ENCODE measurements at places on chromosomes 6 and 20.

DNA sequence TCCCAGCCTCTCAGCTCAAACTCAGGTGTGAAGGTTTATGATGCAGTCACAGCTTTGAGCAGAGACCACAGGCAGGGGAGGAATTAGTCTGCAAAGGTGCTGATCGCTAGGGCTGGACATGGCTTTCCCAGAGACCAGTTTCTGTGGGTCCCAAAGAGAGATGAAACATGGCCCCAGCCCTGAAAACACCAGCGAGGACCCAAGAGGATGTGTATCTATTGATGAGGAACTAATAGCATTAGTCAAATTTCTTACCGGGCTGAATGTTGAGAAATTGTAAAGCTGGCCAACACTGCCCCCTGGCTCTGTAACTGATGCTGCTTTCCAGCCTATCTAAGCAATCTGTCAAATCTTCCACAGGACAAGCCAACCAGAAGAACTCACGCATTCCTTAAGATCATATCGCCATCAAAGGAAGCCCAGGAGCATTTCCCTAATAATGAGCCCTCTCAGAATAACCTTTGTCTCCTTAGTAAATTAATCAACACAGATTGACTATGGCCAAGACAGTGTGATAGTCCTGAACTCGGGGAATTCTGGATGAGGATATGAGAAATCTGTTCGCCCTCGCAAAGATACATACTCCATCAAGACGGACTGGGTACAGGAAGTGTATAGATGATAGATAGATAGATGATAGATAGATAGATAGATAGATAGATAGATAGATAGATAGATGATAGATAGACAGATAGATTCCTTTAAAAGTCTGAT is 7.8 kb upstream of the ACSS1 start:
- peak; percentile 49 for DNase-seq

DNA sequence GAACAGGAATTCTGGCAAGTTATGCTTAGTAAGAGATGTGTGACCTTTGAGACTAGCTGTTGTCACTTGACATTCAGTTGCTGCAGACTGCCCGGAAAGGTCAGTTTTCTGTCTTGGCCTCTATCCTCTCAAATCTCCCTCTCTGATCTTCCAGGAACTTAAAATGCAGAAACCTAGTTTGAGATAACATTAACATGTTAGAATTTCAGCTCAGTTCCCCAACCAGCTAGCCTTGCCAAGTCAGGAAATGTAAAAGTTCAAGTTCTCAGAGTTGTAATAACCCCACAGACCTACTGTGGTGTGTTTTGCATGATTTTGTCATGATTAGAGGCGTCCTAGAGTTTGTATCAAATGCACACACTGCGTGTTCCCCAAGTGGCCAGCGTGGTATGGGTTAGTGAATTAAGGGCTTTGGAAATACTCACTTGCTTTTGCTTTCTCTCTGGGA is 46.6 kb downstream of the DUSP22 start:
- no peak for DNase-seq

DNA sequence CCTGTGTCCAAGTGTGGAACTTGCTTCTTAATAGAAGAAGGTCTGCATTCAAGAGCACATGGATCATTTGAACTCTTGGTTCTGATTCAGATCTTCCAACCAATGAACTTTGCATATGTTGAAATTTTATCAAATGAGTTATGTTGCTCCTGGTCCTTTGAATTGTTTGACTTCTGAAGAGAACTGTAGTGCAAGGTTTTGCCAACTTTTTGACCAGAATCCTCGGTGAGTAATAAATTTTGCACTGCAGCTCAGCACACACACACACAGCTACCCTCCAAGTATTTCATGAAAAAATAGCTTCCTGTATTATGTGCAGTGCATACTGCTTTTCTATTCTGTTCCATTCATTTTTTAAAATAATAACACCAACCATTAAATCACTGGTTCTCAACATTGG is 67.5 kb downstream of the BFSP1 start:
- no peak for DNase-seq

DNA sequence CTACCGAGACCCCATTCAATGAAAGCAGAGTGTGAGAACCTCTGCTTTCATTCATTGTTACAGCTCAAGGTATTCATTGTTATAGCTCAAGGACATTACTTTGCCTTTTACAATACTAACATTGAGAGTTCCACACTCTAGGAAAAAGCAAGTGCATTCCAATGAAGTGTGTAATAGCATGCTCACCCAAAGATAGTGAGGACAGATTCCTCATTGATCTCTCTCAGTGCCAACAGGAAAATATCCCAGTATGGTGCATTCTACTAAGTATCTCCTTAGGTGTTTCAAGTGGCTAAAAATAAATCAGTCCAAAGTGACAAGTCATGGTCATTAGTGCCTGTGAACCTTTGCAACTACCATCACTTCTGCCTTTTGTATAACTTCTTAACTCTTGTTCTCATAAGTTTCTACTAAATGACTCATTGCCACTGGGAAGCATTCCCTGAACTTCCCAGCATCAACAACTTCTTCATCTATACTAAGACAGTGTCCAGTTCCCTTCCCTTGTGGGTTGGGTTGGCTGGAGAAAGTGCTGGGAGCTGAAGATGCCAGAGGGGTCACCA is 140.7 kb upstream of the STXBP5 start:
- DNase-seq, result no peak

Data from activated T-helper 9 cell treated with anti-CD3 and anti-CD28 coated beads, Interleukin-2, amount 50 U/mL, for 16 hours (primary cell).